ENCODE measurements at places on chromosomes 13 and 19.

DNA sequence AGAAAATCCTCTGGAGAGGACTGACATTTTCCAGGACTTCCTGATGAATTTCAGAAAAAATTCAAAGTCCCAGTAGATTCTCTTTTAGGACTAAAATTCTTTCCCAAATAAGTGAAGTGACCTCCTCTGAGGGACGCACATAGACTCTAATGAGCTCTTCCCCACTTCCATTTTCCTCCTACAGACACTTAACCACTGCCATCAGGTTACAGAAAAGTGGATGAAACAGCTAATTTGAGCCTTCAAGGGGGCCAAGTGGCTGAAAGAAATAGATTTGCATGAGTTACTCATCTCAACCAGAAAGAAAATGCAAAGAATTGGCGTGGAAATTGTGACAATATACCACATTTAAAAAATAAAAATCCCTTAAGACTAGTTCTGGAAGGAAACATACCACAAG lies 185.3 kb upstream of the EDNRB start:
- DNase-seq = no peak

GRCh38 chr13:30429721-30430694 lies 7.7 kb downstream of the UBE2L5 start:
- no peak for DNase-seq

- no peak for DNase-seq
These were observed 57.9 kb upstream of the PCDH8 start for GRCh38 chr13:52906122-52906903.

DNA sequence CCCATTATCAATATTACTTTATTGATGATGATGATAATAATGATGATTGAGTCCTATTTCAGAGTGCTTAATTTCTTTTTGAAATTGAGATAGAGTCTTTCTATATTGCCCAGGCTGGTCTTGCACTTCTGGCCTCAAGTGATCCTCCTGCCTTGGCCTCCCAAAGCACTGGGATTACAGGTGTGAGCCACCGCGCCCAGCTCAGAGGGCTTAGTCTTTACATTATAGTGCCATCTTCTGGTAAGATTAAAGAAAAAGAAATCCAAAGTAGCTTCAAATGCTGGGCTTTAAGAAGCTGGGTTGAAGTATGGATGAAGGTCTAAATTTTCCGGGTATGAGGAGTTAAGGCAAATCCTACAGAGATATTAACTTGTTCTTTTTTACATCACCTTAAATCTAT lies 3.4 kb upstream of the ZNF333 start:
- DNase-seq = no peak
